K562 (cell line): ENCODE measurements at places on chromosomes 16 and 17. TPM values are rescaled to one million over a fixed set of nuclear protein-coding genes. Genes with fewer than 3 reads are reported as not detected.

- H3K4me3 ChIP-seq = no peak overlapping the region
- no peaks in the 10 kb centered on the region for H3K27me3 ChIP-seq
- no peak overlapping the region for H3K27ac ChIP-seq
- H3K36me3 ChIP-seq = peaks cover 50% of the 10 kb centered on the region; the same call in 2 of the 3 replicates
These were observed 45.8 kb upstream of the ZC3H18 start for GRCh38 chr16:88524274-88524972.

DNA sequence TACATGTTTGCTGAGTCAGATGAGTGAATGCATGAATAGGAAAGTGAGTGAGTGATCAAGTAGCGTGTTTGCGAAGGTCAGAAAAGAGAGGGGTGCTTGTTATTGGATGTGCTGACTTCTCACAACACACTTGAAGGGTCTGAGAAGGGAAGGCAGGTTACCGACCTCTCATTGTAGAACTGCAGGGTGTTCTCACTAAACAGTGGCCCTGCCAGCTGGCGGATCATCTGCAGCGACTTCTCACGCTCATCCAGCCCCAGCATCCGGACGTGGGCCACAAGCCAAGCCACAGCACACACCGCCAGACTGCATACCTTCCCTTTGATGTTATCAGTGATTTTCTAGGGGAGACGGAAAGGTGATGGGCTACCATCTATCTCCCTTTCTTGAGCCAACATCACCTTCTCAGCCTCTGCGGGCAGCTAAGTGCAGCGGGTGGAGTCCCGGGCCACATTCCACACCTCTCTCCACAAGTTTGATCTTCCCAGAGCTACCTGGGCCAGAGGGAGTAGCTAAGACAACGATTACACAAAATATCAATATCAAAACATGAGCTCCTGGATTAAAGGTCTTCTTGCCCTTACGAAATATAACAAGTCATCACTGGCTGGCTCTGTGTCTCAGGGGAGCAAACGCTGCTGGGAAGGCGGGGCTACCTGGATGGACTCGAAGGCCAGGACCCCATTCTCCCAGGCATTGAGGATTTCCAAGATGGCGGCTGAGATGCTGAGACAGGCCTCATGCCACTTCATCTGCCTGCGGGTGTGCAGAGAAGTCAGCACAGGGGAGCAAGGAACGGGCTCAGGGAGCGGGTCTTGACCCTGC lies 11.0 kb downstream of the CSF3 start:
- peak; percentile 10 for DNase-seq
- peaks cover 2% of the 10 kb centered on the region; the same call in 2 of the 3 replicates for H3K4me1 ChIP-seq
- no peak overlapping the region for H3K4me3 ChIP-seq
- peaks cover 91% of the 10 kb centered on the region for H3K36me3 ChIP-seq

Gene CCDC78
- polyA plus RNA-seq = 17.7 and 20.6 TPM in 2 replicates

GRCh38 chr17:61219460-61219859 lies 180.2 kb upstream of the TBX2 start:
- H3K4me3 ChIP-seq = no peak overlapping the region
- H3K36me3 ChIP-seq = no peaks in the 10 kb centered on the region
- H3K27ac ChIP-seq = no peak overlapping the region
- peaks cover 11% of the 10 kb centered on the region; the same call in 1 of the 2 replicates for H3K27me3 ChIP-seq
- no peaks in the 10 kb centered on the region for H3K4me1 ChIP-seq
- no peak for DNase-seq

DNA sequence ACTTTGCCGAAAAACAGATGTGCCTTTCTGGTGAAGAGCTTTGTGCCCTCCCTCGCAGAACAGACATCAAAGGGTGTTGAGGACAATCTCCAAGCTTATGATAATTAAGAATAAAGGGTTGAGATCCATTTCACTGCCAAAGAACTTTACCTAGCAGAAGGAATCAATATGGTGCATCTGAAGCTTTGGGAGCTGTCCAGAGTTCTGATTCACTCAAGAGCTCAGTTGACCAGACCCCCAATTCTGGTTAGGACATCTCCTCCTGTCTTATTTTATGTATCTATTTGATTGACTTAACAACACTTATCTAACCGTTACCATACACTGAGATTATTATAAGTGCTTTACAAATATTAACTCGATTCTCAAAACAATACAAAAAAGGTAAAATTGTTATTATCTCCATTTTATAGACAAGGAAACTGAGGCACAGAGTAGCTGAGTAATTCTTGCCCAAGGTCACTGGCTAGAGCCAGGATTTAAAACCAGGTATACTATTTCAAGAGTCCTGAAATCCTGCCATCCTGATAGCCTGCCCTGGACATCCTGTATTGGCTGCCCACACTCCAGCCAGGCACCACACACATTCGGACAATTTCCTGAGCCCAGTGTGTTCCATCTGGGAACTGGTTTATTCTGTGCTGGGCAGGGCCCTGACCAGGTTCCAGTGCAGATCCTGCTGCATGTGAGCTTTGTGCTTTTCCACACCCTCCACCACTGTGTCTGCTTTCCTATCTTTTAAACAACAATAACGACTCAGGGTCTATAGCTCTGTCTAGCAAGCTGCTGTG lies 29.8 kb downstream of the PITPNM3 start:
- no peak overlapping the region for H3K27ac ChIP-seq
- no peak overlapping the region for H3K4me3 ChIP-seq
- no peaks in the 10 kb centered on the region for H3K36me3 ChIP-seq
- peaks cover 4% of the 10 kb centered on the region; the same call in 1 of the 2 replicates for H3K27me3 ChIP-seq
- DNase-seq = no peak
- H3K4me1 ChIP-seq = no peaks in the 10 kb centered on the region

Gene AOC3
- polyA plus RNA-seq = 0.23 and 0.32 TPM in 2 replicates

GRCh38 chr16:88286301-88286923 lies 96.3 kb upstream of the ZNF469 start:
- peaks cover 17% of the 10 kb centered on the region; the same call in 2 of the 3 replicates for H3K4me1 ChIP-seq
- H3K27me3 ChIP-seq = peaks cover 30% of the 10 kb centered on the region
- no peak for DNase-seq
- H3K4me3 ChIP-seq = no peak overlapping the region
- H3K27ac ChIP-seq = no peak overlapping the region

DNA sequence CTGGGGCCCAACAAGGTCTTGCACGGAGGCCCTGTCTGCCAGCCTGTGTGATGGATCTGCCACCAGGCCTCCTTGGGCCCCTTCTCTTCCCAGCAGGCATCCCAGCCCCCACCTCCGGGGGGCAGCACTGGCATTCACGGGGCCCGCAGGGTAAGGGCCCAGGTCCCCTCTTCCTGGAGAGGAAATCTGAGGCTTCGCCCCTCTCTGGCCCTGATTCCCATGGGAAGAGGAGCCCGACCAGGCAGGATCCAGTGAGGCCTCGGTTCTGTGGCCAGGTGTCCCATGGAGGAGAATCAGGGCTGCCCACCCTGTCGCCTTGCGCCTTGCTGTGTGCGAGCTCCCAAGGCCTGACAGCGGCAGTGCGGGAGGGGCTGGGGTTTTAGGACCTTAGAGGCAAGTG lies 48.4 kb downstream of the PDPK1 start:
- no peak for DNase-seq
- no peaks in the 10 kb centered on the region for H3K27me3 ChIP-seq
- H3K4me3 ChIP-seq = no peak overlapping the region
- H3K4me1 ChIP-seq = peaks cover 8% of the 10 kb centered on the region; the same call in 1 of the 2 replicates

- H3K27me3 ChIP-seq = peaks cover 17% of the 10 kb centered on the region
- no peak for DNase-seq
- H3K4me1 ChIP-seq = no peaks in the 10 kb centered on the region
- H3K4me3 ChIP-seq = no peak overlapping the region
- H3K36me3 ChIP-seq = no peaks in the 10 kb centered on the region
- no peak overlapping the region for H3K27ac ChIP-seq
These were observed 144.0 kb downstream of the SPACA3 start for GRCh38 chr17:33135691-33136090.

DNA sequence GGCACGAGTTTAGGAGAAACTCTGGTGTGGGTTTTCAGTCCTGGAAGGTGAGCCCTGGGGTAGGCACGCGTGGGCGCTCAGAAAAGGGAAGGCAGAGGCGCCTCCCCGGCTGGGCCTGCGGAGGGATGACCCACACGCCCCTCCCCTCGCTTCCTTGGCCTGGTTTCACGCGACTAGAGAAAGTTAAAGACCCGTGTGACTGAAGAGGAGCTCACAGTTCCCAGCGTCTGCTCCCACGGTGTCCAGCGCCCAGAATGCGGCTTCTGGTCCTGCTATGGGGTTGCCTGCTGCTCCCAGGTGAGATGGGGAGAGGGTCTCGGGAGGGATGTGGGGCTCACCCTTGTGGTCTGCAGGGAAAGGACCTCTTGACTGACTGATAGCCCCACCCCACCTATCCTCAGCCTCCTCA lies at the start of gene CD300LG:
Gene CD300LG, plus strand, starts transcription at position 214 of the 409 bp plus-strand sequence. Its CDS starts 41 bp downstream, at position 255.
- H3K4me3 ChIP-seq = no peak within 1 kb of the TSS
- no peaks in the 10 kb centered on the region for H3K36me3 ChIP-seq
- DNase-seq = no peak
- peaks cover 15% of the 10 kb centered on the region; the same call in 1 of the 2 replicates for H3K4me1 ChIP-seq

Gene TNFRSF13B
- polyA plus RNA-seq = not detected in 2 replicates

DNA sequence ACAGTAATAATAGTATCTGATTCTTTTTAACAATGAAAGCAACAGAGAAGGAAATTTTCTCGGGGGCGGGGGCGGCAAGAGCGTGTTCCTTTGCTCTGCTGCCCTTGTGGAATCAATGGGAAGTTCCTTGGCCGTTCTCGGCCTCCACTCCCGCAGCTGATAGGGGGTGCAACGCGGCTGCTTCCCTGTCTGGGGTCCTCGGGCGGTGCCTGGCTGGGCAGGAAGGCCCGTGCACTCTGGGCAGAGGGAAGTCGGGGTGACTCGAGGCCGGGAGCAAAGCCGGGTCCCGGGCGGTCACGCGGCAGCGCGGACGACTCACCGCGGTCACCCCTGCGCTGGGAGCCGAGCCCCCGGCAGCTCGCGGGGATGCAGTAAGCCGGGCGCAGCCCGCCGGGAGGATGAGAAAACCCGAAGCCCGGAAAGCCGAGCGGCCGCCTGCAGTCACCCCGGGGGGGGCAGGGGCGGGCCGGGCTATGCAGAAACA lies 2.5 kb downstream of the TUBB3 start:
- H3K4me1 ChIP-seq = peaks cover 61% of the 10 kb centered on the region
- no peaks in the 10 kb centered on the region for H3K36me3 ChIP-seq
- DNase-seq = no peak
- H3K27ac ChIP-seq = no peak overlapping the region
- H3K4me3 ChIP-seq = peak overlapping the region; percentile 52

Gene CIITA
- 0.11 TPM in 1 of 2 replicates, not detected in the other for polyA plus RNA-seq

Gene ZFPM1
- 4.7 and 5.5 TPM in 2 replicates for polyA plus RNA-seq

DNA sequence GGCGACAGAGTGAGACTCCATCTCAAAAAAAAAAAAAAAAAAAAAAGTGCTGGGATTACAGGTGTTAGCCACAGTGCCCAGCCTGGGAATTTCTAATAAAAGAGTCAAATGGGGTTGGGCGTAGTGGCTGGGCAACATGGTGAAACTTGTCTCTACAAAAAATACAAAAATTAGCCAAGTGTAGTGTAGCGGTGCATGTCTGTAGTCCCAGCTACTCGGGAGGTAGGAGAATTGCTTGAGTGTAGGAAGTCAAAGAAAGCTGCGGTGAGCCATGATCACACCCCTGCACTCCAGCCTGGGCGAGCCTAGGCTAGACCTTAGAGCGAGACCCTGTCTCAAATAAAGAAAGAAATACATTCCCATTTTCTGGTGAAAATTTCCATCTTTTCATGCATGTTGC lies 2.4 kb upstream of the UTS2R start:
- no peak overlapping the region for H3K4me3 ChIP-seq
- no peaks in the 10 kb centered on the region for H3K27me3 ChIP-seq
- no peak for DNase-seq
- H3K36me3 ChIP-seq = no peaks in the 10 kb centered on the region

GRCh38 chr17:55318081-55318480 lies 53.3 kb downstream of the HLF start:
- H3K27me3 ChIP-seq = no peaks in the 10 kb centered on the region
- no peak for DNase-seq
- H3K36me3 ChIP-seq = no peaks in the 10 kb centered on the region
- H3K4me1 ChIP-seq = peaks cover 4% of the 10 kb centered on the region; the same call in 1 of the 2 replicates
- H3K4me3 ChIP-seq = no peak overlapping the region
- no peak overlapping the region for H3K27ac ChIP-seq

GRCh38 chr16:1890024-1890707 lies 18.2 kb upstream of the MEIOB start:
- H3K36me3 ChIP-seq = no peaks in the 10 kb centered on the region
- DNase-seq = no peak
- H3K27me3 ChIP-seq = peaks cover 40% of the 10 kb centered on the region
- no peak overlapping the region for H3K27ac ChIP-seq
- no peak overlapping the region for H3K4me3 ChIP-seq
- H3K4me1 ChIP-seq = no peaks in the 10 kb centered on the region; the same call in 1 of the 2 replicates

- no peaks in the 10 kb centered on the region; the same call in 2 of the 3 replicates for H3K36me3 ChIP-seq
- no peak overlapping the region for H3K4me3 ChIP-seq
- no peak for DNase-seq
- no peak overlapping the region for H3K27ac ChIP-seq
These were observed 310.9 kb downstream of the HAPSTR1 start for GRCh38 chr16:9402293-9402860.

Gene CLEC18C
- polyA plus RNA-seq = 0.38 and 0.60 TPM in 2 replicates

DNA sequence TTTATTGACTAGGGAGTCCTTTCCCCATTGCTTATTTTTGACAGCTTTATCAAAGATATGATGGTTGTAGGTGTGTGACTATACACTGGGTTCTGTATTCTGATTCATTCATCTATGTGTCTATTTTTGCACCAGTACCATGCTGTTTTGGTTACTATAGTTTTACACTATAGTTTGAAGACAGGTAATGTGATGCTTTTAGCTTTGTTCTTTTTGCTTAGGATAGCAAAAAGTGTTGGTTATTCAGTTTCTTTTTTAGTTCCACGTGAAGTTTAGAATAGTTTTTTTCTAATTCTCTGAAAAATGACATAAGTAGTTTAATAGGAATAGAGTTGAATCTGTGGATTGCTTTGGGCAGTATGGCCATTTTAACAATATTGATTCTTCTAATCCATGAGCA lies 50.1 kb downstream of the NACA2 start:
- H3K4me1 ChIP-seq = no peaks in the 10 kb centered on the region
- no peak for DNase-seq
- no peaks in the 10 kb centered on the region for H3K27me3 ChIP-seq
- H3K4me3 ChIP-seq = no peak overlapping the region
